ENCODE measurements at places on chromosomes 12 and 14.

- DNase-seq: no peak
Observed at GRCh38 chr12:118999107-118999506, 17.8 kb downstream of the SRRM4 start.

GRCh38 chr12:79161249-79161934, 296.8 kb downstream of the SYT1 start:
- DNase-seq: no peak

- DNase-seq: no peak
Observed at GRCh38 chr12:43098766-43099550, 453.0 kb downstream of the ADAMTS20 start.

GRCh38 chr12:17134315-17134714, 528.4 kb upstream of the LMO3 start:
- no peak for DNase-seq

DNA sequence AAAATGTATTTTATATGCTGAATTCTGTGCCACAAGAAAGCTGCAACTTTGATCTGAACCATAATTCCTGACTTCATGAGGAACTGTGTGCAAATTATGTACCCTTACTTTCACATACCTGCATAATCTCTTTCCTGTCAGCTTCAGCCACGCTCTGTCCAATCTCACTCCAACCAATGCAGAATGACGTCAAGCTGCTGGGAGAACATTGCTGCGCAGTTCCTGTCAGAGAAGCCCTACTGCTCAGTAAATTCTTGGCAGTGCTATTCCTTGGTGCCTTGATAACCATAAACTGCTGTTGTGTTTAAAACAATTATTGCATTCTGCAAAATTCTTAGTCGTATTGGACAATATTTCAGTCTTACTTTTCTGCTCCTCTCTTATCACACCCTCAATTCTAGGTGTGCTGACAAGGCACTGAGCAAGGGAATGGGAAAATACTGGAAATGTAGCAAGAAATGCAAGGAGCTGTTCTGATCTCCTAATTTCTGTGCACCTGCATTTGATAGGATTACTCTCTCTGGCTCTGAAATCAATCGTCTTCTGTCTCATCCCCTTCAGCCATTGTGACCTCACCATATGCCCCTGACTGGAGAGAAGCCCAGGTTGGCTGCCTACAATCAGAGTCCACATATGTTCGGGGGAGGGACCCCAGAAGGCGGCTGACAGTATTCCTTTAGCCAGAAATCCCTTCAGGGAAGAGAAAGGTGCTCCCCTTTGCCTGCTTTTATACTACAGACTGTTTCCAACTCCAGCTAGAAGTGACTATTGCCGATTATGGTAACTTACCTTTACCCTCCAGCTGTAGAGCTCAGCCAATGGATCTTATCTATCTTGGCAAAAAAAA, 274.9 kb upstream of the NOVA1 start:
- DNase-seq: no peak

GRCh38 chr12:118103601-118104382, at the start of gene VSIG10:
Gene VSIG10, minus strand, starts transcription at chr12:118104011. Its CDS starts 340 bp downstream, at chr12:118103671.
- DNase-seq: no peak

GRCh38 chr14:24958271-24958670, 91.7 kb downstream of the STXBP6 start:
- no peak for DNase-seq

- DNase-seq: no peak
Observed at GRCh38 chr12:64993461-64993860, 127.6 kb downstream of the WIF1 start.

DNA sequence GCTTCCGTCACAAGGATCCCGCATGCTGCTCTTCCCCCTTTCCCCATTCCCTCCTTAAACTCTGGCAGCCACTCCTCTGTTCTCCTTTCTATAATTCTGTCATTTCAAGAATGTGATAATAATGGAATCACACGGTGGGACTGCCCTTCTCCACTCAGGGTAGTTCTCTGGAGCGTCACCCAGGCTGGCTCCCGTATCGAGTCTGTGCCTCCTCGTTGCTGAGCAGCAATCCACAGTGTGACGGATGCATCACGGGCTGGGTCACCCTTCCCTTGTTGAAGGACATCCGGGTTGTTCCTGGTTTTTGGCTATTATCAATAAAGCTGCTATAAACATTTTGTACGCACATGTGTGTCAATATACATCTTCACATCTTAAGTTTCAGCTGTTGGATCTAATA, 5.7 kb upstream of the SYNE3 start:
- no peak for DNase-seq

GRCh38 chr12:64560396-64561301, 49.6 kb upstream of the RASSF3 start:
- no peak for DNase-seq

- no peak for DNase-seq
Observed at GRCh38 chr12:111995782-111996480, 17.0 kb downstream of the TMEM116 start.

GRCh38 chr14:99630202-99630601, 14.7 kb upstream of the HHIPL1 start:
- no peak for DNase-seq

DNA sequence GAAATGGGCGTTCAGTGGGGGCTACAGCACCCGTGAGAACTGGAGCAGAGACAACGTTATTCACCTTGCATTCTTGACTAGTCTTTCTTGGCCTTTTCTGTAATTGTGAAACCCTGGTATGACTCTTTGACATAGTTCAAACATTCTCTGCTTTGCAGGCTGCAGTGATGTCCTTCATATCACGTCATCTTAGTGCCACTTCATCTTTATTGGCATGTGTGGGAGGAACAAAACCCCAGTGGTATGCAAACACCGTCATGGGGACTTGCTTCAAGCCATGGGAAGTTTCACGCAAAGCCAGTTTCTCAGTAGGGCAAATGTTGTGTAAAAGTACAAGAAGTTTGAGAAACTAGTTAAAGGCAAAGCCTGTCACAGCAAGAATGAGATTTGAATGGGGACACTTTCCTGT, 20.2 kb upstream of the DUSP16 start:
- DNase-seq: no peak
